ENCODE measurements at places on chromosomes 3 and 15.

- no peak for DNase-seq
Observed at GRCh38 chr3:101193957-101194356, 126.4 kb downstream of the IMPG2 start.

DNA sequence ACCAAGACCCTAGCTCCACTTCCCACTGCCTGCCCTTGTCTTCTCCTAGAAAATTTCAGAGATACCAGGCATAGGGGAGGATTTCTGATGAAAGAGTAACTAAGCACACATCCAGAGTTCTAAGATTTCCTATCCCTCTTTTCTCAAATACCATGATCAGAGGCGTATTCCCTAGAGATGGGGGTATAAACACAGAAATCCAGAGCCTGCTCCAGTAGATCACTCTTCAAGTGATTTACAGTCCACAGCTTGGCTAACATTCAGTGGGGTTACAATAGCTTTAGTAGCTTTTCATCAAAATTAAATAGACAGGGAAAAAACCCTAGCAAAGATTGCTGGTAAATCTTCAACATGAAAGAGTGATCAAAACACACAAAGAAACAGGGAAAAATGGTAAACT lies 800.7 kb upstream of the GRM7 start:
- no peak for DNase-seq

- DNase-seq, result no peak
Observed at GRCh38 chr3:184255291-184256039, 5.9 kb downstream of the CAMK2N2 start.

DNA sequence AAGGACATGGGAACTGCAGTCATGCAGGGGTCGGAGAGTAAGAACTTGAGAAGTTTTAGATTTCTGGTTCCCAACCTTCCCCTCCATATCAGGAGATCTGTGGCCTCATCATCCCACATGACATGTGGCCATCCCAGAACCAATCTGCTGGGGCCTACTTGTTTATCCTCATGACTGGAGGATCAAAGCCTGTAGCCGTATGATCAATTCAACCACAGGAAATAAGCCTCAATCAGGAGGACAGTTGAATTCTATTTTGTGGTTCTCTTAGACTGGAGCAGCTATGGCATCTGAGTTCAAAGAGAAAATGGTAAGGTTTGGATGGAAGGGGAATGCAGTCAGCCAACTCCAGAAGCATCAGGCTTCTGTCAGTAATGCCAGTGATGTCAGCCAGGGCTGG lies 57.2 kb downstream of the IL16 start:
- DNase-seq, result no peak

GRCh38 chr3:134333522-134334181 lies 40.6 kb downstream of the AMOTL2 start:
- DNase-seq, result peak; percentile 98

DNA sequence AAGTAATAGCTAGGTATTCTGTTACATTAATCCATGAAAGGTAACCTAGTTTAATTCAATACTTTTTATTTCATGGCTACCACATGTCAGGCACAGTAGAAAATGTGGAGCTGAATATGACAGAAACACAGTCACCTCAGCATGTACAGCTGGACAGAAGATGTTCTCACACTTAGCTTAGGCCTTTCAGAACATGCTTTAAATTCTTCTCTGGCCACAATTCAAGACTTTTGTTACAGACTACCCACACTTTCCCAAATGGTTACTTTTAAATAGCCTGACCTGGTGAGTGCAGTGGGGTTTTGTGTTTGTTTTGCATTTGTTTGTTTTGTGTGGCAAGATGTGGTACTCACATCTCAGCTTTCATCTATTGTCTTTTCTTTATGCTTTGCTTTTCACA lies 1079.5 kb downstream of the IGSF11 start:
- DNase-seq, result peak; percentile 1

- no peak for DNase-seq
Observed at GRCh38 chr3:192054881-192055280, 593.9 kb downstream of the PYDC2 start.

DNA sequence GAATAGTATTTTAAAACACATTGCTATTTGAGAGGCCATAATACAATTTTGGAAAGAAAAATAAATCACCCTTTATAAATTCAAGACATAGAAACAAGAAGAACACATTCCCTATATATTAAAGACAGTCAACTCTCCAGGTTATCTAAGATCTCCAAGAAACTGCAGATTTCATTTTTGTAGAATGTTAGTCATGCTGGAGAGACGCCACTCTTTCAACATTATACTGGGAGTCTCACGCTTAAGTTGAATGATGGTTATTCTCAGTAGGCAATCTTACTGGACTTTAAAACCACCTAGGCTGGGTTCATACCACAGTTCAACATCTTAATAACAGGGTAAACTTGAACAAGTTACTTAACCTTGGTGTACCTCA lies 3.6 kb upstream of the CHRM5 start:
- DNase-seq, result no peak

DNA sequence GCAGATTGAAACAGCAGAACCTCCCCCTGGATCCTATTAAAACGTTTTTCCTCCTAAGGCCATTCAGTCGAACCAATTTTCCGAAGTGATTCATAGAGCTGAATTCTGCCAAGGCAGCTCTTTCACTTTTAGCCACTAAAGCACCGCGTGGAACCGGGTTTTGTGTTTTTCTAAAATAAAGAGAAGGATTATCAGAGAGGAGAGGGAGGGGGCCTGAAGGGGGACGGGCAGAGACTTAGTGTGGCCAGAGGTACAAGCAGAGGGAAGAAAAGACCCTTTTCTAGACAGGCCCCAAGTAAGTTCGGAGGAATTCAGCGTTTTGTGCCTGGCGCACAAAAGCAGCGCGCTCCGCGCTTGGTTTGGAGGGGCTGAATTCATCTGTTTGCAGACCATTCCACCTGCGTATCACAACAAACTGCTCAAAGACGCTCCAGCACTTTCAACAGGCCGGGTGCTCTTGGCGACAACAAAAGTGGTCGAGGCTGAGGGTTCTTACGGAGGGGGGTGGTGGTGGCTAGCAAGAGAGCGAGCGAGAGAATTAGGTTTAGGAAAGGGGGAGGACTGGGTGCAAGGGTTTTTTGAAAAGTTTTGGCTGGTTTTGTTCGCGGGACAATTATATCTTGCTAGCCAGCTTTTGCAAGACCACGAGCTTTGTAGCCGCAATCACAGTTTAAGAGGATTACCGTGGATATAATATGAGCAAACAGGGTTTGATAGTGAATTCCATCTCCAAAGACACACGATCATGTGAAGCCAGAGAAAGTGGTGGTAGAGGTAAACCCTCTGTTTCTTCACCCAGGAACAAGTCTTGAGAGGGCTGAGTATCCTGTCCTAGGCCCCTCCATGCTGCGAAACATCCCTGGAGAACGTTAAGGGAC lies 1.2 kb upstream of the FEZF2 start:
- DNase-seq, result no peak

- DNase-seq, result peak; percentile 26
Observed at GRCh38 chr3:87076946-87077345, 86.0 kb upstream of the VGLL3 start.

- no peak for DNase-seq
Observed at GRCh38 chr15:82143390-82144385, 97.9 kb upstream of the MEX3B start.

DNA sequence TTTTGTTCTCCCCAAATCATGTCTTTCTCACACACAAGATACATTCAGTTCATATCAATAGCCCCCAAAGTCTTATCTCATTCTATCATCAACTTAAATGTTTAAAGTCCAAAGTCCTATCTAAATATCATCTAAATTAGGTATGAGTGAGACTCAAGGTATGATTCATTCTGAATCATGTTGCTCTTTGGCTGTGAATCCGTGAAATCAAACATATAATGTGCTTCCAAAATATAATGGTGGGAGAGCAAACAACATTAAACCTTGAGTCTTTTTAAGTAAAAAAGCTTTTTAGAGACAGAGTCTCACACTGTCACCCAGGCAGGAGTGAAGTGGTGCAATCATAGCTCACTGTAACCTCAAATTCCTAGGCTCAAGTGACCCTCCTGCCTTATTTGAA lies 139.1 kb downstream of the SAMMSON start:
- DNase-seq, result no peak

DNA sequence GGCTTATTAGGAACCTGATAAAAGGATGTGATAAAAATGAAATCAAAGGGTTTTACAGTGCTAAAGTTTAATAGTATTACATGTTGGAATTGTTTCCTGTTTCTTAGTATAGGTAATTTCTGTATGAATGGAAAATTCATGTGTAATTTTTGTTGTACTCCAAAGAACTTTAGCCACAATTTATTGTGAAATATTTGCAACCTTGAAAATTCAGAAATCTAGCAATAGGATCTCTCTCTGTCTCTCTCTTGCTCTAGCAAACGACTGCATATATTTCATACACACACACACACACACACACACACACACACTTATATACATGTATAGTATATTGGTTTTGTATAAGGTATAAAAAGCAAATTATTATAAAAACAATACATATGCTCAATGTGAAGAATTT lies 59.6 kb downstream of the PIAS1 start:
- no peak for DNase-seq

DNA sequence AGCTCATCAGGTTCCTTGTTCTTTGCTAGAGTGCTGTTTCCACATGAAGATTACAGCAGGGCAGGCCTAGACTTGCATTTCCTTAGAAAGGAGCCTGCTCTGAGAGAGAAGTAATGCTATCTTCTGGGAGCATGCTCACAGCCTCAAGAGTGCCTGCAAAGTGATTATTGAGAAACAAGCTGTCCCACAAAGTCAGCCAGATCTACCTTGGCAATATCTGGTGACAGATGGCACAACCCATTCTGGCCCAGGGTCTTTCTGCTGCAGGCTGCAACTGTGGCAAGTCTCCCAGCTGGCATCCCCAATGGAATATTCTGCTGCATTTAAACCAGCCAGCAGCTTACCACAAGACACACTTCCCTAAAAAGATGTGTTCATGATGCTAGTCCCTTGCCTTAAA lies 29.3 kb downstream of the MTMR10 start:
- no peak for DNase-seq

GRCh38 chr3:186940967-186941366 lies 10.6 kb downstream of the ST6GAL1 start:
- no peak for DNase-seq

DNA sequence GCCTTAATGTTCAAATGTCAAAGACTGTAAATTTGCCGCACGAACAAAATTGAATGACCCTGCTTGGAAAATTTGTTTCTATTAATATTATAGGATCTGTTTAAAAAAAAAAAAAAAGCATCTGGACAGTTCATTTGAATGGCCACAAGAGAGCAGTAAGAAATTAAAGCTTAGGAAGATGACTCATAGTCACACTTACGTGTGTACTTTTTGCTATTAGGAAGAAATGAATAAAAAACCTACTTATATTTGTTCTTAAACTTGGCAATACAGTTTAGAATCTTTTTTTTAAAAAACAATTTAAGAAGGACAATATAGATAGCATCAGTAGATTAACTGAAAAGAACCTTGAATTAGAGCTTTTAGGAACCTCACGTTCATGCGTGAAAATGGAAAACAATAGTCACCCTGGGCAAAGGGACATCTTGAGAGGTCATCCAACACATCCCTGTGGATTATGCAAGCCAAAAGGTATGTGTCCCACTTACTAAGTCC lies 621.8 kb downstream of the MECOM start:
- DNase-seq, result peak; percentile 28

DNA sequence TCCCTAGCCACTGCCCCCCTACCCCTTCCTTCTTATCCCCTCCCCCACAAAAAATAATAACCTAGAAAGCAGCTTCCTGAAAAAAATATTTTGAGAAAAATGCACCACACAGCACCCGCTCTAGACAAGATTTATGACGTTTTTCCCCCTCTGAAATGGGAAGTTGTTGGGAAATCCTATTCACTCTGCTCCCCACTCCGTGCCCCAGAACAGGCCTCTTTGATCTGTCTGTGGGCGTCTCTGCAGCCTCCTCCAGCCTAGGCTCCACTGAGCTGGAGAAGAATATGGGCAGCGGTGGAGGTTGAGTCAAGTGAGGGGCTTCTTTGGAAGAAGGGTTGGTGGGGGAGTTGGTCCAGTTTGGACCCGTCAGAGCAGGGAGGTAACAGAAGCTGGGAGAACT lies 28.5 kb upstream of the POLG start:
- no peak for DNase-seq

DNA sequence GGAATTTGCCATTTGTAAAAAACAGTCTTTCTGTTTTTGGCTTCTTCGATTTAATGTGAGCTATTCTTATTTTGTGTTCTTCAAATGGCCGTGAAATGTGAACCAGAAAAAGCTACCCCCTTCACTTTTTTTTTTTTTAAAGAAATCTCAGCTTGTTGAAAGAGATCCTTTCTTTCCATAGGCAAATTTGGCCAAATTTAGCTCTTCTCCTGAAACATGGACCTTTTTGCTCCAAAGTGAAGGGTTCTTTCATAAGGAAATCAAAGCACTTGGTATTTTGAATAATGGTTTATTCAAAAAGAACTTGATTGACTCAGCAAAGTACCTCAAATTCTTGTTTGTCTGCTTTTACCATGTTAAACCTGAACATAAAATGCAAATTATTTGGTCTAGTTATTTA lies 10.1 kb downstream of the RCN2 start:
- DNase-seq, result no peak

GRCh38 chr15:68299436-68299835 lies 21.9 kb downstream of the FEM1B start:
- no peak for DNase-seq

DNA sequence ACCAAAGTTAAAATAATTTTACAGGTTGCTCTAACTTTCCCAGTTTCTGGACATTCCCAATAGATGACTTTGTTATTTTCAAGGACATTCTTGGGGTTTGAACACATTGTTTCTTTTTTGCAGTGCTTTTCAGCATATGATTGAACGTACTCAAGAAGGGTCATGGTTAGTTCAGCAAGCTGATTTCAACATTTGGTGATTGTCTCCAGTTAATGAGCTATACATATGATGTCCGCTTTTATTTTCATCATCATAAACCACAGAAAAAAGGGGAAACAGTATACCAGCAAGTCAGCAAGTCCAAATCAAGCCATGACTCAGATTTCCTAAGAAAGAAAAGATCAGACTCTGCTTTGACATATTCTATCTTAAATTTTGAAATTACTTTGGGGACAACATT lies 69.4 kb downstream of the B3GALNT1 start:
- DNase-seq, result no peak

- DNase-seq, result no peak
Observed at GRCh38 chr15:99333413-99333812, 82.1 kb downstream of the LRRC28 start.

GRCh38 chr3:9295007-9295406 lies 45.6 kb upstream of the SRGAP3 start:
- no peak for DNase-seq

- DNase-seq, result no peak
Observed at GRCh38 chr3:53252096-53252946, 3.5 kb downstream of the TKT start.

DNA sequence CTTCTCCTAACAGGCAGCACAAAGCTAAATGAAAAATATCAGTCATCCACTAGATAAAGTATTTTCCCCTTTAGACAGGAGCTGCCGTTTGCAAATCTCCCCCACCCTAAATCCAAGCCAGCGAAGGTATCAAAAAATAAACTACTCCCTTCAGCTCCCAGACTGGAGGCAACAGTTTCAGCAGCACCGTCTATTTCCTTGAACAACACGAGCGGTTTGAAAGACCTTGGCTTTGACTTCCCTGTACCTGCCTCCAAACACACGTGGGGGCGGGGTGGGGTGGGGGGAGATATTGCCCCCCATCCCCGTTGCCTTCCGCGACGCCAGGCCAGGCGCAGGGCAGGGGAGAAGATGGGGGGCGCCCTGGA lies 832 bp upstream of the CACNA1D start:
- no peak for DNase-seq
